Brain (organoid and tissue), 16 donors: ENCODE measurements at places on chromosomes 1 and 21.

DNA sequence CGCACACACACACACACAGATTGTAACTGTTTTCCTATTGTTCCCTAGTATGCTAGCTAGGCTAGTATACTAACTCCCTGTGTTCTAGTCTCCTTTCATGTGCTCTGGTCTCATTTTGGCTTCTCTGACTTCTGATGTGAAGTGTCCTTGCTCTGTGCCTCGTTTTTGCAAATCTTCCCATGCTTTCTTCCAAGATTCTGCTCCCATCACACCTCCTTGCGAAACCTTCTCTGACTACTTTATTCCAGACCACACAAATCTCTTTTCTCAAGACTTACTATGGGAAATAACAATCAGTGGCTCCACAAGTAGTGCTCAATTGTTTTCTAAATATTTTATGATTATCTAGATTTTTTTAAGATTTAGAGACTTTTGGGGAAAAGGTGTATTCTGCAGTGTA is 10.3 kb downstream of the PRRX1 start:
- no peak for DNase-seq

DNA sequence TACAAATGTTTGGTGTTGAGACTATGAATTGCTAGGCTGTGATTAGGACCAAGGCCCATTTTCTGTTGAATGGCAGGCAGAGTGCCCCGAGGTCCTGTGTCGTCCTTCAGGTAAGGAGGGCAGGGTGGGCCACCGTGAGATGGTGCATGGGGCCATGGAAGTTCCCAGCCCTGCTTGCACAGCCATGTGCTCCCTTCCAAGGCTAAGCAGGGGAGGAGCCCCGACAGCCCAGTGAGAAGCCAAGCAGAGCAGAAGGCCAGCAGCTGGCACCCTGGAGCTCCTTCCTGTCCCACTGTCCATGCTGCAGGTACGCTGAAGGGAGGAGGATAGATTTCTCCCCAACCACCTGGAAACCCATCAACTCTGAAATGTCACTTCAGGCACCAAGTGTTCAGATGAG is 8.2 kb upstream of the NUAK2 start:
- no peak for DNase-seq

- no peak for DNase-seq
Observed at GRCh38 chr1:226411619-226412018, 3.7 kb upstream of the PARP1 start.

- no peak for DNase-seq
Observed at GRCh38 chr1:21546122-21546825, 37.1 kb downstream of the ALPL start.

- DNase-seq, result peak; percentile 79
Observed at GRCh38 chr1:226121587-226122400, 59.3 kb downstream of the H3-3A start.

- DNase-seq, result no peak
Observed at GRCh38 chr1:20723537-20724363, 5.9 kb upstream of the KIF17 start.

DNA sequence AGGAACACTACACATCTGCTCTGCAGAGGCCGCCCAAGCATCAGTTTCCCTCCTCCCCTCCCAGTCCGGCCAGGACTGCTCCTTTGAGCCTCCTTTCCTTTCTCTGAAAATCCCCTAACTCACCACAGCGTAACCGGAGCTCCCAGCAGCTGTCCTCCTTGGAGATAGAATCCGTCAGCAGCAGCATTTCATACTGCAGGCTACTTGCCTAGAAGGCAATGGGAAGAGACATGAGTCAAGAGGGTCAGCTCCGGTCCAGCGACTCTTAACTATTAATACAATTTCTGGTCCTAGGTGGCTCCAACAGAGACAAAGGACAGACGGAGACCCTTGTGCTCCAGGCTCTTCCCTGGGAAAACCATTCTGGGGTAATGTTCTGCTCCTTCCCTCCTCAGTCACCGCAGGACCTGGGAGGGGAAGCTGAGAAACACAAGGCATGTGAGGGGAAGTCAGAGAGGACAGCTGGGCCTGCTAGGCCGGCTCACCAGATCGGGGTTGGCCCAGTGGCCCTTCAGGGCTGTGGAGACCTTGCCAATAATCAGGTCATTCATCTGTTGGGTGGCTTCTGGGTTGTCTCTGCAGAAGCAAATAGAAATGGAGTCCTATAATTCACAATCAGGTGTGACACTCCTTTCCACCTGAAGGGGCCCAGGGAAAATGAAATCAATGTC is 99.7 kb downstream of the UBR4 start:
- DNase-seq, result no peak
